Dermis lymphatic vessel endothelial cell (primary cell): ENCODE measurements at places on chromosomes 12 and 14. TPM values are rescaled to one million over a fixed set of nuclear protein-coding genes. Genes with fewer than 3 reads are reported as not detected.

The FGF23 gene
- total RNA-seq = not detected in 2 replicates

The FOXG1 gene
- total RNA-seq = not detected in 2 replicates

The SYCP3 gene
- total RNA-seq = 0.11 and 0.17 TPM in 2 replicates

The SLC10A1 gene
- total RNA-seq = not detected in 2 replicates

The GALNT8 gene
- total RNA-seq = 0.09 and 0.11 TPM in 2 replicates

The TAOK3 gene
- 16.1 and 18.5 TPM in 2 replicates for total RNA-seq

The ASCL1 gene
- total RNA-seq = not detected in 2 replicates

The LALBA gene
- total RNA-seq = not detected in 2 replicates

The ANAPC5 gene
- 115 and 117 TPM in 2 replicates for total RNA-seq

The MIP gene
- 0.22 and 0.26 TPM in 2 replicates for total RNA-seq

The NABP2 gene
- 16.1 and 19.8 TPM in 2 replicates for total RNA-seq

The CDKN3 gene
- 9.1 and 11.3 TPM in 2 replicates for total RNA-seq

The RAD9B gene
- total RNA-seq = 0.11 and 0.43 TPM in 2 replicates

The NFKBIA gene
- total RNA-seq = 130 and 196 TPM in 2 replicates

The GRIP1 gene
- total RNA-seq = 0.09 and 0.22 TPM in 2 replicates

The KRT71 gene
- not detected in 2 replicates for total RNA-seq

The MYO1H gene
- total RNA-seq = not detected in 2 replicates

The ATP23 gene
- 6.7 and 12.2 TPM in 2 replicates for total RNA-seq

The CCDC196 gene
- total RNA-seq = not detected in 2 replicates

The RPL10L gene
- not detected in 2 replicates for total RNA-seq

The DLK1 gene
- not detected in 2 replicates for total RNA-seq

The EPYC gene
- not detected in 2 replicates for total RNA-seq

The PRMT5 gene
- 34.6 and 42.8 TPM in 2 replicates for total RNA-seq

The RERG gene
- total RNA-seq = not detected in 2 replicates
